ENCODE measurements at places on chromosomes 3 and 15.

DNA sequence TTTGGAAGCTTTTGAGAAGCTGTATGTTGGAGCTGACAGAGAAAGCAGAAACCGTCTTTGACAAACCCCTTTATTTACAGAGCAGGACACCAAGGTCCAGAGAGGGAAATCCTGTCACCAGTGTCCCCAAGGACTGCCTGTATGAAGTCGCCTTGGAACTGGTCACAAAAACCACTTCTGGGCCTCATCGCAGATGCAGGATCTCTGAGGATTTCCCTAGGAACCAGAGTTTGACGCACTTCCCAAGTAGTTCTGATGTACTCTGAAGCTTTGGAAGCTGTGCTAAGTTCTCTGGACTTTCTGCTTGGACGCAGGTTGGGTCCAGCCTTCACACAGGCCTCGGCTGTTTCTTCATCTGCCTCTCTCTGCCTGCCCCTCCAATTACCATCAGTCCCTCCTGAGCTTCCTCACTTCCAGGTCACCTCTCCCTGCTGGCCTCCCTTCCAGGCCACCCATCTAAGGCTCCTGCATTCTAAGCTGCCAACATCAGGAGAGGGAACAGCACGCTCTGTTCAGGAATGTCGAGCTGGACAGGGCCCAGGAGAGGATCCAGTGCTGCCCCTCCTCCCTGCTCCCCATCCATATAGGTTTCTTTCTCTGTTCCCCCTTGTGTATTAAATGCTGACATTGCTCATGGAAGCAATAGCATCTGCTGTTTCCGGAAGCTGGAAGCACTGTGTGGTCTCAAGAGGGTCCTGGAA, 270.8 kb downstream of the OPA1 start:
- DNase-seq = peak; percentile 4

GRCh38 chr3:20480786-20481365, 294.9 kb upstream of the SGO1 start:
- DNase-seq = no peak

DNA sequence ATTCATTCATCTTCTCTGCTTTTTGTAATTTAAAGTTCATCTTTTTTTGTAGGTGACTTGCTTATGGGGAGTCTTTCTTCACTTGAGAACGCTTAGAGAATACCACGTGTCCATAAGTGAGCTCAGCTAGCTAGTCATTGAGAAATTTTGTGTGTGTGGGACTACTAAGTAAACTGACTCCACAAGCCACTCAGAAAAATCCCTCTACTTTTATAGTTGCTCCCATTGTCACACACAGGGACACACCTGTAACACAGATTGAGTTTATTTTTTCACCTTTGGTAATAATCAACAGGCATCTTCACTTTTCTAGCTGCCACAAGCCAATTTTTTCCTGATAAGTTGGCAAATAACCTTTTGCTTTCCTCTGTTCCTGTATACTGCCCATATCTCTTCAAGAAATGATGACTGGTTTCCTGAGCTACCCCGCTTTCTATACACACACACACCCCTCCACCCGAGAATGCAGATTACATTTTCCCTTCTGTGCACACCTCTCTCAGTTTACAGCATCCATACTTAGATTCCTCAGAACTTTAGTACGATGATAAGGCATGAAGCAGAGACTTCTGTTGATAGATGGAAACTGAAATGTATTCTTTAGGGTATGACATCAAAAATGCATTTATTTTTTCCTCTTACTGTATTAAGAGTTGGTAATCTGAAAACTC, 4.6 kb downstream of the TSC22D2 start:
- DNase-seq = peak; percentile 92

- peak; percentile 43 for DNase-seq
These were observed 2.1 kb downstream of the ZFAND6 start for GRCh38 chr15:80061582-80061981.

DNA sequence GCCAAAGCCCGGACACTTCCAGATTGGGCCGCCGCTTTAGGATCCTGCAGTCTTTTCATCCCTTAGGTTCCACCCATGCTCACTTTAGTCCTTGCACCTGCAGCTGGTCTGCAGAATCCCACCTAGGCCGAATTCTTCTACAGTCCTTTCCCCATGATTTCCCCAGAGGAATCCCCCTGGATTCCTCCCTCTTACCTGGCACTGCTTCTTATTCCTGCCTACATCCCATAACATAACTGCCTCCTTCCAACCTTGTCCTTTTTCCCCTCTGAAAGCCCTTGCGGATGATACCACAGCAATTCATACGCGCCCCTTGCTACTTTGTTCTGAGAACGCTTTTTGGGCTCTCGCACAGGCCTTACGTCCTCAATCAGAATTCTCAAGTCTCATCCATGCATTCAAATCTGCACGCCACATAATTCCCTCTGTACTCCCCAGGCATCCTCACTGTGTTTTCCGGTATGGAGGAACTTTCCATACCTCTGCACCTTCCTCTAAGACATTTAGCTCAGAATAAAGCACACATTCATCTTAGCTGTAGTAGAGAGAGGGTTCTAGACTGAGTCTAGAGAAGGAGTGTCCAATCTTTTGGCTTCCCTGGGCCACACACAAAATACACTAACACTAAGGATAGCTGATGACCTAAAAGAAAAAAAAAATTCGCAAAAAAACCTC, 619 bp downstream of the EIF2AK4 start:
- DNase-seq = no peak

DNA sequence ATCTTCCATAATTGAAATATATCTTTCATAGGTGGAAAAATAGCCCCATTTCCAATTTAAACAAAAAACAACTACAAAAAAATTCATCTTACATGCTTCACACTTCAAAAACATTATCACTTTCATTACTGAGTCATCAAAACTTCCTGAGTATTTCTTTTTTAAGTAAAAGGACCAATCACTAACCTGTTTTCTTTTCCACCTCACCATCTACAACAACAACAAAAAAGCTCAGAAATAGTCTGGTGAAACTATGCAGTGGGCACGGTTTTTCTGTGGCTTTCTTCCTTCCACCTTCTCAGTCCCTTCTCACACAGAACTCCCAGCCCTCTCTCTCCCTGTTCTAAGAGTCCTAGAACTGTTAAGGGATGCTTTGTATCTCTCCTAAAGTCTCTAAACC, 20.3 kb upstream of the TNIK start:
- DNase-seq = no peak

- DNase-seq = no peak
These were observed 329.2 kb downstream of the ULK4 start for GRCh38 chr3:41632700-41633099.

GRCh38 chr3:126551121-126551838, 7.5 kb downstream of the C3orf22 start:
- no peak for DNase-seq

- DNase-seq = peak; percentile 26
These were observed 14.6 kb upstream of the IL17RD start for GRCh38 chr3:57179580-57180410.

DNA sequence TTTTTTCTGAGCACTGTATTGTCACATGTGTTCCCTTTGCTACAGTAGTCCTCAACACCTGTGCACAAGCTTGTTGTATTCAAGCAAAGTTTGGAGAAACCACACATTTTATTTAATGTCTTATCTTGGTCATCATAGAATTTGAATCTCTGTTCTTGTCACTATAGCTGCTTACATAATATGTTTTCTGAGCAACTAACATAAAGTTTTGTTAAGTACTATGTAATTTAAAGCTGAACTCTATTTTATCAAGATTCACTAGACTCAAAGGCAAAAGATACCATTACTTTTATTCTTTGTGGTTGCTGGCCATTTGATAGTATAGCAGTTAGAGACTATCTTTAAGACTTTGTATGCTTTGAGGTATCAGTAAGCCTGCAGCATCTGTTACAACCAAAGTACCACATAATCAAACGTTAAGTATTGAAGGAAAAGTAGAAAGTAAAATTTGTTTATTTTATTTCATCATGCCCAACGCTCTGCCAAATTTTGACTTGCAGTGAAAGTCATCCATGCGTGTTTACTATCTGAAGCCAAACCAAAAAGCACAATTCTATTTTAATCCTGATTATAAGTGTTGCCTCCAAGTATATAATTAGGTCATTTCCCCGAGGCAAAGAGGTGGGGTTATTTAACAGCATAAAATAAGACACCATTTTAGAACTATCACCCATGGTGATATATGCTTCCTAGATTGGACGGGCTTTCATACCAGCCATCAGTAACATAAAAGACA, 10.3 kb upstream of the ABHD10 start:
- peak; percentile 12 for DNase-seq

DNA sequence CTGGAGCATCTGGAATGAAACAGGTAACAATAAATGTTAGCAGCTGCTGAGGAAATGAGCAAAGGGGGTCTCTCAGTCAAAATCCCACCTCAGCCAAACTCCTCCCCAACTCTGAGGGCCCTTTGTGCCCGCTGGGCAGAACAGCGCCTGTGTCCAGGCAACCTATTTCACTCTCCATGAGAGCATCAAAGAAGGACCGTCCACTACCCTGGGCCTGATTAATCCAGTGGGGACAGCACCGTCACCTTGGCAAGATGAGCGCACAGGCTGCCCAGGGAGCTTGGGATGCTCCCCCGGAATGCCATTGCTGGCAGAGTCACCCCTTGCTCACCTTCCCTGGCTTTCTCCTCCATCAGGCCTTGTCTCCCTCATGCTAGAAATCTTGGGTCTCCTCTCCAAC, 97.4 kb upstream of the HACD2 start:
- DNase-seq = no peak

DNA sequence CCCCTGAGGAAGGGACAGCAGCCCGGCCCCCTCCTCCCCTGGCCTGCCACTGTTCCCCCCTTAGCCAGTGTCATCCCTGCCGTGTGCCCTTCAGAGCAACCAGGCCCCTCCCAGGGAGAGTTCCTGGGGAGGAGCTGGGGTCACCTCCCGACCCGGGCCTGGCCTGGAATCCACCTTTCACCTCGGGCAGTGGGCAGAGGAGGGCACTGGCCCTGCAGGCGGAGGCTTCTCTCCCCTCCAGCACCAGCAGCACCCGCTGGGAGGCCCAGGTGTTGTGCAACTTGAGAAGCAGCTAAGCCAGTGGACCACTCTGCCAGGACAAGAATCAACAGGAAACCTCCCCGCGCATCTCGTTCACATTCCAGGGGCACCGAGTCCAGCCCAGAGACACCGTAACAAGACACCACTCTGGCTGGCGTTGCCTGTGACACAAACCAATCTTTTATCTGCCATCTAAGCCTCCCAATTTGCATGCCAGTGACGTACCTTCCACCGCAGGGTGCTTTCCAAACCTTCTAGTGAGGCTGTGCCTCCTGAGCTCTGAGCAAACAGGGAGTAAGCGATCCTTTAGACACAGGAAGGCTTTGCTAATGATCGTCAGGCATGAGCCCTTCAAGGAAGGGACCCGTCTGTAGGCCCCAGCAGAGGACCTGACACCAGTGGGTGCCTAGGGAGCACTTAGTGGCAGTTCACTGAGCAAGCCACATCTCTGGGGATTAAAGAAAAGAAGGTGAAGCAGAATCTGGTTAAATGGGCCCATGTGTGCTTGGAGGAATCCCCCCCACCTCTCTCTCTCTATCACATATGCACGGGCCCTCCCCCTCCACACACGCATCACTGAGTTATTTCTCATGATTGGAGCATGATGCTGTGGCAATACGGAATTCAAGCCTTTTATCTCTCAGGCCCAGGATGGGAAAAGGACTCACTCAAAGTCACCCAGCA, 98.9 kb upstream of the TLE3 start:
- DNase-seq = peak; percentile 88

DNA sequence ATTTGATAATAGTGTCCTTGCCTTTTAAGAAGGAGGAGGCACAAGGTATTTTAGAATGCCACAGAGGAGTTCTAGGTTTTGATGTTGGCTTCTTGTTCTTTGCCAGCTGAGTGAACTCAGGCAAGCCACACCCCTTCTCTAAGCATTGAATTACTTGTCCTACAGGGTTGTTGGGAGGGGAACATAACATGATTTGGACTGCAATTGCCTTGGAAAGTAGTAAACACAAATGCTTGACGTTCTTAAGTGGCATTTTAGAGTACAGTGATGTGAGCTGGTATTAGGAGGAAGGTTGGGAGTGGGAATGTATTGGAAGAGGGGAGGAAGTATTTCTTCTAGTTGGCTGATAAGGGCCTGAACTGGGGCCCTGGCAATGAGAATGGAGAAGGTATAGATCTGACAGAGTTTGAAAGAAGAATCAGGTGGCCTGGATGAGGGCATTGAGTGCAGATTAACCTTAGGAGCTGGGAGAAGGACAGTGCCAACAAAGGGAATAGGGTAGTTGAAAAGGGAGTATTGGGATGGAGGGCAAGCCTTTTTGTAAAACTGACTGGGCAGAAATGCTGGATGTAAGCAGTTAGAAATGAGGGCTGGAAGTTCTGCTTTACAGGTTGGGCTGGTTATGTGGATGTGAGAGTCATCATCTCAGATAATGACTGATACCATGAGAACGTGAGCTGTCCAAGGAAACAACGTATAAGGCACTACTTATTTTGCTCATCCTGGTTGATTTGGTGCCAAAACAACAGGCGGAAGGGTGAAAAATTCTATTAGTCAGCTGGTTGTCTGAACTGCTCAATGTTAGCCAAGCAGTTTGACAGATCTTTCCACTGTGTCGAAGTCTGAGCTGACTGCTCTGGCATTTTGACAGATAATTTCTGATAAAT, 16.7 kb downstream of the KAT2B start:
- peak; percentile 82 for DNase-seq

DNA sequence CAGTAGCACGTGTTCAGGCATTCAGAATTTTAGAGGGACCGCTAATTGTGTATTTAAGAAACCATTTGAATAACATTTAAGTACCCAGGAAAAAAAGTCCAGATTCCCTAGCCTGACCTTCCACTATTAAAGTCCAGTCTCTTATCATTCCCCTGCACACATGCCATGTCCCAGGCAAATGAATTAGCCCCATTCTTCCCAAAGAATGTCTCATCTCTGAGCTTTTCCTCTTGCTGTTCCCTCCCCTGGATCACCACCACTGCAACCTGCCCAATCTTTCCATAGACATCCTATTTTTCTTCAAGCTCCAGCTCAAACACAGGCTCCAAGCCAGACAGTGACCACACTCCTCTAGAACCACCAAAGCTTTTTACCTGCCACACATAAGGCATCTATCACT, 25.9 kb downstream of the PLD1 start:
- DNase-seq = no peak

Data from IMR-90 (cell line).